GM12891 (cell line): ENCODE measurements at places on chromosomes 6 and 20.

- DNase-seq, result no peak
Observed at GRCh38 chr20:36493051-36493800, 48.1 kb upstream of the MYL9 start.

DNA sequence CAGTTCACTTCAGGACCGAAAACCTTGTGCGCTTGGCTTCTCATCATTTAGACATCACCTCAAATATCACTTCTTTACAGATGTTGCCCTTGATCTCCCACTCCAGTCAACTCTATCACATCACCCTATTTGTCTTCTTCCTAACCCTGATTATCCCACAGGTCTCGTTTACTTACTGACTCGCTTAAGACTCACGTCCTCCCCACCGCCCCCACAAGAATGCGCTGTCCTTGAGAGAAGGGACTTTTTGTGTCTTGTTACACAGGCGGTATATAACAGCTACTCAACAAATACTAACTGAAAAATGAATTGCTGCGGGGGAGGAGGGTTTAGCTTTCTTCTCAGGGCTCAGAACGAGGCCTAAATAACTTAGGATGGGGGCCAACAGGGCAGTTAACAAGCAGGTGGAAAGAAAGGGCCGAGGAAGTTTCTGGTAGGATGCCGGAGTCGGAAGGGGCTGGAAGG, 527 bp downstream of the TOMM34 start:
- no peak for DNase-seq

- DNase-seq, result no peak
Observed at GRCh38 chr20:1870792-1871550, 24.2 kb upstream of the SIRPA start.

DNA sequence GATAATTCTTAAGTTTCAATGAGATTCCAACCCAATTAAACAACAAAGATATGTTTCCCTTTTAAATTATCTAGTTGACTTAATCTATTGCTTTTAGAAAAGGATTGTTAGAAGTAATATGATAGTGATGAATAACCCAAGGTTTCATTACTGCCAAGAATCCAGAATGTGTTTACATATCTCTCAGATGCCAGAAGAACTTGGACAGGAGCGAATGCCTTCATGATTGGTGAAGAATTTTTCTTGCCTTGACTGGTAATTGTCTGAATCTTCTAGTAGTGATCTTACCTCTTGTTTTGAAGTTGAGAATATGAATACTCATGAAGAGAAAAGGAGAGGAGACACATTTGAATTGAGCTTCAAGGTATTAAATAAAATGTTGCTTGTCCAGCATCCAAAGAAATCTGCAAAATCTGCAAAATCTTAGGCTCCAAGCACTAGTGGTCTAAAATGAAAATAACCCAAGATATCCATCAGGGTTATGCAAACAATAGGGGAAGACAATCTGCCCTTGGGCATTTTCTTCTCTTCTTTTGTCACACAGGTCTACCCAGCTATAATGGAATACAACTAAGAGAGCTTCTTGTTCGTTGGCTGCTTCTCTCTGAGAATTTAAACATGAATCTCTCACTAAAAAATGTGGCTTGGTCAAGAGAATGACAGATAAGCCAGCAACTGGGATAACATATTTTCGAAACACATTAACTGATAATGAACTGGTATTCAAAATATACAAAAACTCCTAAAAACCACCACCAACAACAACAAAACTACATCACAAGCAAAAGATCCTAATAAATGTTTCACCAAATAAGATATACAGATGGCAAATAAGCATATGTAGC, 928.9 kb downstream of the EYS start:
- DNase-seq, result no peak
